ENCODE measurements at places on chromosomes 2 and 18.

GRCh38 chr2:9778012-9778411, 65.3 kb upstream of the TAF1B start:
- no peak for DNase-seq

DNA sequence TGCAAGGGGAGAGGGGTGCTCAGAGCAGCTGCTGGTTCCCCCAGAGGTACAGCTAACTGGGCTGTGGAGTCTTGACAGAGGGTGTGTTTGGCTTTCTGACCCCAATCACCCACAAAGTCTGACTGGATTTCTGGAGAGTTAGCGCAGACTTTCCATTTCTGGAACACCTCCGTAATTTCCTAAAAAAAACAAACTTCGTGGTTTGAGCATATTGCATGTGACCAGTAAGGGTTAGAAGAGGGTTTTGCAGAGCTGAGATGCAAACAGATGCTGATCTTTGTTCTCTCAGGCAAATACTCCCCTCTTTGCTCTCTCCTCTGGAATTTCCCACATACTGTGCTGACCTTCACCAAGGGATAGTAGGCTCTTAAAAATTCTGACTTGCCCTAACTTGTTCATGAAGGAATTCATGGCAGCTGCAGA, 44.5 kb upstream of the TMEM247 start:
- peak; percentile 55 for DNase-seq

- DNase-seq: no peak
These were observed 442 bp upstream of the OTOF start for GRCh38 chr2:26478366-26478765.

DNA sequence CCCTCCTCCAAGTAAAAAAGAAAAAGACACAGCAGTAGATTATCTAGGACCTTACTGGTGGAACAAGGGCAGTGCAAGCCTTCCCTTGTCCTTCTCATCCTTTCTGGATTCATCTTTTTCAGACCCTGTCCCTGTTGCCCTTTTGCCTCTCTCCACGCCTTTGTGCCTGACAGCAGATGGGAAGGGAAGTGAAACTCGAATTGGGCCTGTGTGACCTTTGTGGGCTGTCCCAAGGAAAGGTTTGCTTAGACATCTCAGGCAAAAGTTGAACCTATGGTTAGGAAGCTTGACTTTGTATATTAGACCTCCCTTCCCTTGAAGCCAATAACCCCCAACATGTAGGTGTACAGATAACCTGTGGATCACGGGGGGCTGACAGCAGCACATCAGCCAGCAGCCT, 185.3 kb downstream of the PRKCE start:
- no peak for DNase-seq

- DNase-seq: no peak
These were observed 1056.6 kb upstream of the CHAC2 start for GRCh38 chr2:52710810-52711618.

DNA sequence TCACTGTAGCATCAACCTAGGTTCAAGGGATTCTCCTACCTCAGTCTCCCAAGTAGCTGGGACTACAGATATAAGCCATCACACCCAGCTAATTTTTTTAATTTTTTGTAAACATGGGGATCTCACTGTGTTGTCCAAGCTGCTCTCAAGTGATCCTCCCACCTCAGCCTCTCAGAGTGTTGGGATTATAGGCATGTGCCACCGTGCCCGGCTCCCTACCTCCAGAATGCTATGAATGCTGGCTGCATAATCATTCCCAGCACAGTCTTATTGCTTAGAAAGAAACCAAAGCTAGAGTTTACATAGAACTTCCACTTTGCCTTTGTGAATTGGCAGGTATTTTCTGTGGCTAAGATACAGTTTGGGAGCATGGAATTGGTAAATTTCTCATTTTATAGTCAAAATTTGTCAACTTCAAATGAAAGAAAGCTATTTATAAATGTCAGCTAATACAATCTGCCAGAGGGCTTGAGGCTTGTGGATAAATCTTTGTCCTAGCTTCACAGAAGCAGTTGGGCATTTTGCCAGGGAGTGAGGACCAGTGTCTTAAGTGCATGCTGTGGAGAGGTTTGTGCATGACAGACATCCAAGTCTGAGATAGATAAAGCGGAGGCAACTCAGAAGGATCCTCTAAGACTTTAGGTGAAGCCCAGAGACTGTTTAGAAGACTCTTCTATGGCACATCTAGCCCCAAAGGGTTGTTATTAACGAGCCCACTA, 175.4 kb downstream of the ANTXR1 start:
- no peak for DNase-seq

GRCh38 chr2:96150007-96150640, 4.9 kb upstream of the DUSP2 start:
- no peak for DNase-seq

- no peak for DNase-seq
These were observed 9.0 kb downstream of the TEX51 start for GRCh38 chr2:126907671-126908070.

GRCh38 chr2:46493241-46493970, 14.0 kb downstream of the TMEM247 start:
- DNase-seq: peak; percentile 50

GRCh38 chr2:231250146-231250545, 51.7 kb downstream of the ARMC9 start:
- DNase-seq: no peak

Measured in fibroblast of the aortic adventitia (primary cell).